ENCODE measurements at places on chromosomes 12 and 14. TPM values are rescaled to one million over a fixed set of nuclear protein-coding genes. Genes with fewer than 3 reads are reported as not detected.

Gene PTPRQ
- total RNA-seq = not detected

Gene LTBP2
- total RNA-seq = 0.93 TPM

Gene IL22
- total RNA-seq = not detected

Gene INSM2
- total RNA-seq = not detected

Gene TEX52
- not detected for total RNA-seq

Gene ADCK1
- 10.3 TPM for total RNA-seq

Gene SERPINA9
- total RNA-seq = not detected

Gene EFS
- not detected for total RNA-seq

DNA sequence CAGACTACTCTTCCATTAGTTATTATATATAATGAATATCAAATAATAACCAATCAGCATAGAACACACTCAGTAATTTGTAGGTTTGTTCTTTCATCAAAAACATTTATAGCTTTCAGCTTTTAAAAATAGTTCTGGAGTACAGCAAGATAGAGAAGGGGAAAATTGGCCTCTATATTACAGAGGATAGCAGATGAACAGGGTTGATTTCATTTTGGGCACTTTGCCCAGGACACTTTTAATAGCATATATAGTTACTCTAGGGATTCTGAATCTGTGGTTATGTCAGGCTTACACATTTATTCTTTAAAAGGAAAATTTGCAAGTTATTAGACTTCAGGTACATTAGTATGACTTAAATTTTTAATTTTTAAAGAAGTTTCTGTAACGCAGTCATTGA, 52.6 kb downstream of the IFT81 start:
- H3K4me3 ChIP-seq = no peak overlapping the region
- no peak overlapping the region for H3K27ac ChIP-seq
- H3K4me1 ChIP-seq = no peaks in the 10 kb centered on the region

- H3K4me1 ChIP-seq = no peaks in the 10 kb centered on the region
- H3K36me3 ChIP-seq = no peaks in the 10 kb centered on the region
- no peak overlapping the region for H3K27ac ChIP-seq
- DNase-seq = no peak
- no peaks in the 10 kb centered on the region for H3K27me3 ChIP-seq
Measured at GRCh38 chr12:131381716-131382430, 329.0 kb upstream of the SFSWAP start.

- no peak overlapping the region for H3K4me3 ChIP-seq
- H3K4me1 ChIP-seq = peaks cover 25% of the 10 kb centered on the region
- no peak for DNase-seq
- no peak overlapping the region for H3K27ac ChIP-seq
- H3K36me3 ChIP-seq = no peaks in the 10 kb centered on the region
Measured at GRCh38 chr14:92553438-92553837, 39.9 kb downstream of the RIN3 start.

- no peaks in the 10 kb centered on the region for H3K4me1 ChIP-seq
- H3K36me3 ChIP-seq = no peaks in the 10 kb centered on the region
- no peaks in the 10 kb centered on the region for H3K27me3 ChIP-seq
- no peak overlapping the region for H3K4me3 ChIP-seq
- DNase-seq = no peak
Measured at GRCh38 chr14:54251356-54251755, 145.5 kb upstream of the CDKN3 start.

GRCh38 chr12:39012870-39013269, 107.5 kb upstream of the CPNE8 start:
- no peaks in the 10 kb centered on the region for H3K4me1 ChIP-seq
- no peak overlapping the region for H3K27ac ChIP-seq
- H3K36me3 ChIP-seq = no peaks in the 10 kb centered on the region

DNA sequence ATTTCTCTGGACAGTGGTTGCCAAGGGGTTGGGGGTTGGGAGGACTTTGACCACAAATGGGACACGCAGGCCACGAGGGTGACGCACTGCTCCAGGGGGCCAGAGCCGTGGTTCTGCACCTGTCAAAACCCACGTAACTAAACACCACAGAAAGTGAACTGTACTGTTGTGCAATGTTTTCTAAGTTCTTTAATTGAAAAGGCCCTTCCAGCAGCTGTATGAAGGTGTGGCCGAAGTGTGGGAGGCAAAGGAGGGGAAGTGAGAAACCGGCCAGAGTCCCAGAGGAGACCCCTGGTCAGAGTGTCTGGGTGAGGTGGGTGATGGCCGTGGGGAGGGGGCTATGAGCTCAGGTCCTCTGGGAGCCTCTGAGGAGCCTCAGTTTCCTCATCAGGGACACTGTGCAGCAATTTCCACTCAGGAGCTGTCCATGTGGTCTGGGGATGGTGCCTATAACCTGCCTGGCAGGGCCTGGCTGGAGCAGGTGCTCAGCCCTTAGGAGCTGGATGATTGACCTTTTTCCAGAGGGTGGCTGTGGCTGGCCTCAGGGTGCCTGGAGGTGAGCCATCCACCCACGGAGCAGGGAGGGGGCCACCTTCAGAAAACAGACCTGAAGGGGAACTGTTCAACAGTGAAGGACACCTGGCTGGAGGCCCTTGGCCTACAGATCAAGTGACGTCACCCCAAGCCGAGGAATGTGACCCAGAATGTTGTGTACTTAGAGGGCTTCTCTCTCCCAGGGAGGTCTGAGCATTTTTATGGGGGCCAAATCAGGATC, 9.8 kb upstream of the BDKRB2 start:
- no peak overlapping the region for H3K27ac ChIP-seq
- H3K4me1 ChIP-seq = peaks cover 11% of the 10 kb centered on the region
- H3K36me3 ChIP-seq = no peaks in the 10 kb centered on the region
- no peak for DNase-seq
- no peak overlapping the region for H3K4me3 ChIP-seq

DNA sequence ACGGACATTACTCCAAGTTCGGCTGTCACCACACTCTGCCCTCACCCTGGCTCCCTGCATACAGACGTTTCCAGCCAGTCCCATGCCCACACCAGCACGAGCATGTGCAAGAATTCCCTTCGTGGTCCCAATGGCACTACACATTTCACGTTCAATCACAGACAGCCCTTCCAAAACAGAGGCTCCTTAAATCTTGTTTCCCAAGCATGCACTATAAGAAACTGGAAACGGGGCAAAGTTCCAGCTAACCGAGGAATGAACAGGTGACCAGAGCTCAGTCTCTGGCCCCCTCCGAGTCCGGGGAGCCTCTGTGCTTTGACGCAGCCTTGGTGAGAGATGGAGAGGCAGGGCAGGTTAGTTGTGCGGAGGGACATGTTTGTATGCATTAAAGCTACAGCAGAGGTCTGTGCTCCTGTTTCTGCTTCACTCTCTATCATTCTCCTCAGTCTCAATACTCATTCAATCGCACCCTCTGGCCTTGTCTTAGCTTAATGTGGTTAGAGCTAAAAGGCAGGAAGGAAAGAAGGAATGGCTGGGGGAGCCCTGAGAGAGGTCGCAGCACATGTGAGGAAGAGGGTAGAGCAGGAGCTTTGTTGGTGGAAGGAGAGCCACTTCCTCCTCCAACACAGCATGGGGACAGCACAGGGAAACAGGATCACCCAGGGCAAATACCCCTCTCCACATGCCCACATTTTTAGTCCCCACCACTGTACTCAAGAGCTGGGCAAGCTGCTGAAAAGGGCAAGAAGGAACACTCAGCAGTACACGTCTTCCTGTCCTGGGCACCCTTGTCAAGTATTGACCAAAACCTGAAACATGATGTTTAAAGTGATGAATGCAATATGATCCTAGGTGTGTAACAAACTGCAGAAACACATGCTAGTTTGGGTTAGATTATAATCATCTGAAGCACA, 12.2 kb upstream of the SELPLG start:
- peak overlapping the region; percentile 50 for H3K27ac ChIP-seq
- no peak for DNase-seq
- H3K27me3 ChIP-seq = no peaks in the 10 kb centered on the region

DNA sequence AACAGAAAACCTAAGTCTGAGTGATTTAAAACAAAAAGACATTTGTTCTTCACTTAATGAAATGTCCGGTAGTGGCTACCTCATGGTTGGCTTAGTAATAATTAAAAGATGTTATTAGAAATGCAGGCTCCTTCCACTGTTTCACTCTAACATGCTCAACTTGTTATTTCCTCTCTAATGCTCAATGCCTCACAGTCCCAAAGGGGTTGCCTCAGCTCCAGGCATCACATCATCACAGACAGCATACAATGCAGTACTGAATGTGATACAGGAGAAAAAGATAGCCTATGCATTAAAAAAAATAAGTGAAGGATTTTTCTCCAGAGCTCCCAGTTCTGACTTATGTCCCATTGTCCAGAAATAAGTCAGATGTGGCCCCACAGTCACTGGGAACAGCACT, 1077.0 kb upstream of the TMEM132C start:
- DNase-seq = no peak
- no peak overlapping the region for H3K4me3 ChIP-seq
- no peaks in the 10 kb centered on the region for H3K4me1 ChIP-seq
- no peaks in the 10 kb centered on the region for H3K36me3 ChIP-seq
- H3K27ac ChIP-seq = no peak overlapping the region
- no peaks in the 10 kb centered on the region for H3K27me3 ChIP-seq

DNA sequence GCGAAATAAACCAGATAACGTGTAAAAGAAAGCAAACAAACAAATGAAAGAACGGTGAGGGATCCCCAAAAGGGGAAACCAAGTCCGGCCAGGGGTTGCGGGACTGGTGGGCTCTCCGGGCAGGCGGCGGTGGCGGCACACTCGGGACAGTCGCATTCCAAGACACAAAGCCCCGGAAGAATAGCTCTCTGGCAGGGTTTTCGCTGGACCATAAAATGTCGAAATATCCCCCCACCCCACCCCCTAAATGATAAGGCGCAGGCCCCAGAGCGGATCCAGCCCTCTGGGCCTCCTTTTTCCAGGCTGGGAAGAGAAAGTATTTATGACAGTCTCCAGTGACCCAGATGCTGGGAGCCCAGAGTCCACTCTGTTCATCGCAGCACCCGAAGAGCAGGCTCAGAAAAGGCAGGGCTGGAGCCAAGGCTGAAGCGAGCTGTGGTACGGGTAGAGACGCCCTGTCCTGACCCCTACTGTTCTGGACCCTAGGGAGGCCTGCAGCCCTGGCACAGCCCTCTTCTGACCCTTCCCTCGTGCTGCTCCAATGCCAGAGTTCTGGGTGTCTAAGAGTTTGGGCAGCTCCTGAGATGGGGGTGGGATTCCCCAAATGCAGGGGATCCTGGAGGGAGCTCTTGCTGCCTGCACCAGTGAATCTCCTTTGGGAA, 2.1 kb upstream of the HOXC8 start:
- peak overlapping the region; percentile 45 for H3K4me3 ChIP-seq
- peaks cover 29% of the 10 kb centered on the region for H3K27me3 ChIP-seq
- no peak overlapping the region for H3K27ac ChIP-seq
- peaks cover 6% of the 10 kb centered on the region for H3K4me1 ChIP-seq
- no peak for DNase-seq
- H3K36me3 ChIP-seq = no peaks in the 10 kb centered on the region

DNA sequence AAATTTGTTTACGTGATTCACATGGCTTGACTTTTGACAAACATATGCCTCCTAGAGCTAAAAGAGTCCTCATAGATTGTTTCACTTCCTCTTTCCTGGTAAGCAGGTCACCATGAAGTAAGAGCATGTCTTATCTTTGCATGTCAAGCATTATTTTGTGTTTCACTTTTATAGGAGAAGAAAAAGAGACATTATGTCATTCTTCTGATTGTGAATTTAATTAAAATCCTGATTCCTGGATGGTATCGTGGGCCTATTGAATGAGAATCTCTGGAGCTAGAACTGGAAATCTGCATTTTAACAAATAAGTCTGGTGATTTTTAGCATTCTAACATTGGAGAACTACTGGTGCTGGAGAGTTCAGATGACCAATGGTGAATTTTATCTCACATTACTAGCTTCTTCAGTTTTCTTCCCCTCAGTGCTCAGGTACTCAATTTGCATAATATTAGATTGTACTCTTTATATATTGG, 218.6 kb upstream of the ATP2B1 start:
- no peak for DNase-seq
- H3K36me3 ChIP-seq = no peaks in the 10 kb centered on the region
- H3K4me3 ChIP-seq = no peak overlapping the region
- no peaks in the 10 kb centered on the region for H3K27me3 ChIP-seq
- no peak overlapping the region for H3K27ac ChIP-seq
- H3K4me1 ChIP-seq = no peaks in the 10 kb centered on the region

GRCh38 chr12:121284551-121285390, 11.7 kb downstream of the CAMKK2 start:
- no peaks in the 10 kb centered on the region for H3K4me1 ChIP-seq
- DNase-seq = no peak
- no peaks in the 10 kb centered on the region for H3K27me3 ChIP-seq
- no peak overlapping the region for H3K27ac ChIP-seq
- no peak overlapping the region for H3K4me3 ChIP-seq
- no peaks in the 10 kb centered on the region for H3K36me3 ChIP-seq

GRCh38 chr12:2529807-2530206, 265.0 kb upstream of the FKBP4 start:
- no peaks in the 10 kb centered on the region for H3K36me3 ChIP-seq
- DNase-seq = no peak
- H3K27ac ChIP-seq = no peak overlapping the region

- no peak for DNase-seq
- no peak overlapping the region for H3K4me3 ChIP-seq
- H3K4me1 ChIP-seq = no peaks in the 10 kb centered on the region
- H3K27ac ChIP-seq = no peak overlapping the region
- H3K36me3 ChIP-seq = no peaks in the 10 kb centered on the region
- no peaks in the 10 kb centered on the region for H3K27me3 ChIP-seq
Measured at GRCh38 chr12:13587721-13588390, 391.3 kb downstream of the EMP1 start.

DNA sequence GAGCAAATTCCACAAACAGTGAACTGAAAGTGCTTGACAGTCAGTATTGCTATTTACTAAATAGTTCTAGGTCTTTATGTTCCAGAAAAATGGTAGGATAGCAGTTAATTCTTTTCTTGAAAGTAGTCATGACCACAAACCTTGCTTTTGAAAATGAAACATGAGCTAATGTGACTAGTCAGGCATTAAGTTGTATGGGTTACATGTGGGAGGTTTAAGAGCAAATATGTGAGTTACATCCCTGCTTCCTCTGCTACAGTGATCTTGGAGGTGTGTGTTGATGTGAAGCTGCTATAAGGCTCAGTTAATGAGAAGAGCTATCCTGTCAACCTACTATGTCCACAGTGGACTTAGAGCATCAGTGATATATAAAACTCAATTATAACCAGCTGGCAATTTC, 741.6 kb downstream of the FSCB start:
- no peaks in the 10 kb centered on the region for H3K27me3 ChIP-seq
- H3K27ac ChIP-seq = no peak overlapping the region
- no peak for DNase-seq
- H3K4me3 ChIP-seq = no peak overlapping the region
- H3K36me3 ChIP-seq = no peaks in the 10 kb centered on the region

DNA sequence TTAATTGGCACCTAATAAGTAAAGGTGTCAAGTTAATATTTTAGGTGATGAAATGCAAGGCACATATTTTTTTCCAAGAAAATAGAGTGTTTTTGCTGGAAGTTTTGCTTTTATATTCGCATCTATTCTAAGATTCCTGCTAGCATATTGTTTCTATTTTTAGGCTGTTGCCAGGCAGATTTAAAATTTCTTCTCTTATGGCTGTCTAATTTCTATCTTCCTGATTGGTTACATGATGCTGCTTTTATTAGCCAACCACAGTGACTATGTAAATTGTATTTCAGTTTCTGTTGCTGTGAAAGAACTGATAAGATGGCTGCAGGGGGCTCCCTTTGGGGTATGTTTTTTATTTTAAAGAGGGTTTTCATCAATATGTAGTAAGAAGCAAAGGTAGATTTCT, 42.7 kb downstream of the ATF7IP start:
- no peak overlapping the region for H3K4me3 ChIP-seq
- no peak overlapping the region for H3K27ac ChIP-seq
- no peaks in the 10 kb centered on the region for H3K27me3 ChIP-seq
- no peak for DNase-seq

- H3K4me3 ChIP-seq = no peak overlapping the region
- DNase-seq = no peak
- no peaks in the 10 kb centered on the region for H3K36me3 ChIP-seq
Measured at GRCh38 chr14:66074537-66074936, 411.6 kb upstream of the CCDC196 start.

- no peaks in the 10 kb centered on the region for H3K36me3 ChIP-seq
- H3K27ac ChIP-seq = no peak overlapping the region
- H3K4me1 ChIP-seq = peaks cover 9% of the 10 kb centered on the region
Measured at GRCh38 chr12:94435511-94435927, 24.1 kb downstream of the CEP83 start.

Data from naive thymus-derived CD4-positive, alpha-beta T cell (primary cell).